ENCODE measurements at places on chromosomes 1 and 21.

DNA sequence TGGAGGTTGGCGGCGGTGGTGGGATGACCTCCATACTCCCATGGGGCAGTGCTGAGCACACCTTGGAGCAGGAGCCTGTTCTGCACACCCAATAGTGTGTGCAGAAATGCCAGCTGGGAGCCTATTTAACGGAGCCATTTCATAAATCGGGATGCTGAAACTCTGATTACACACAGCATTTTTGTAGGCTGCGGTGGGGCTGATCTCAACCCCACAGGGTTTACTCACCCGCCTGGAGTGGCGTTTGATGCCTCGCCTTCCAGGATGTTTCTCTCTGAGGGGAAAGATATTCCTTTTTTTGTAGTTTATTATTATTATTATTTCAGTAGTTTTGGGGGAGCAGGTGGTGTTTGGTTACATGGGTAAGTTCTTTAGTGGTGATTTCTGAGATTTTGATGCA lies 82.6 kb upstream of the WDR26 start:
- DNase-seq = no peak

DNA sequence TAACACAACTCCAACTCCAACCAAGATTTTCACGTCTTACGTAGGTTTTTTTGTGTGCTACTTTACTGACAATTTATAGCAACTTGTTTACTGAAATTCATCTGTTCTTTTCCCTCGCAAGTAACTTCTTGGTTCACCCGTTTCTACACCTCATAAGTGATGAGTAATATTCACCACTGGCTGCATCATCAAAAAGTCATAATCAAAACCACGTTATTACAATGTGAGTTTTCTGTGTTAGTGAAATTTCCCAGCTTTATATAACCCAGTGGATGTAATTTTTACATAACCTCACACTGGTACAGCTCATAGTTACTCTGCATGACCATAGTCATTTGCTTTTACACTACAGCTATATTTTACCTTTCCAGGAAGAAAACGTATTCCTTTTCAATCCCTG lies 401.1 kb upstream of the LYPLAL1 start:
- no peak for DNase-seq

- no peak for DNase-seq
Measured at GRCh38 chr21:43820466-43820865, 31.1 kb downstream of the RRP1 start.

DNA sequence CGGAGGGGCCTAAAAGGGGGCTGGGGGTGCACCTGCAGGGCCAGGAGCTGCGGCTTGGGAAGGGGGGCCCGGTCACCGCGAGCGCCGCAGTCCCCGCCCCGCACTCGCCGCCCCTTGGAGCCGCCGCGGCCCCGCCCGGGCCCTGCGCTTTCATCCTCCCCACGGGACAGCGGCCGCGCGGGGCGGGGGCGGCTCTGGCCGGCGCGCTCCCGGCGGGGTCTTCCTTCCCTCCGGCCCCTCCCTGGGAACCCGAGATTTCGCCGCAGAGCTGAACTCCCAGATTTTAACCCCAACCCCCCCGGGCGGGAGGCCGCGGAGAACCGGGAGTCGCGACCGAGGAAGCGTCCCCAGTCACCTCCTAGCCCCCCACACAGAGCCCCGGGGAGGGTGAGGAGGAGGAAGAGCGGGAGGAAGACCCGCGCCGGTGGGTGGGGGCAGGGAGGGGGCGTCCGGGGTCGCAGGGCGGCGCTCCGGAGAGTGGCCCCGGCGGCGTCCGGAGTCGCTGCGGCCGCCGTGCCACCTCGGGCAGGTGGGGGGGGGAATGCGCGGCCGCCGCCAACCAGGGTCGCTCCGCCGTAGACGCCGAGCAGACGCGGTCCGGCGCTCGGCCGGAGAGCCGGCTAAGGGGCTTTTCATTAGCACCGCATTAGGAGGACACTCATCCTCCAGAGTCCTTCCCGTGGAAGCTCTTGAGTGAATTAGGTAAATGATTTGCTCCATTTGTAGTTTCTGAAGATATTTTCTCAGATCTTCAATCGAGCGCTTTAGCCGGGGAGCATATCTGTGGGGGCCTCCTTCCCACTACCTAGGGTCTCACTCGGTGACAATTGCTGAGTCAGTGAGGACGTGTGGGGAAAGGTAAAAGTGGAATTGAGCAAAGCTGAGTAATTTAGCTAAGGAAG lies 31.6 kb upstream of the NFIA start:
- no peak for DNase-seq

DNA sequence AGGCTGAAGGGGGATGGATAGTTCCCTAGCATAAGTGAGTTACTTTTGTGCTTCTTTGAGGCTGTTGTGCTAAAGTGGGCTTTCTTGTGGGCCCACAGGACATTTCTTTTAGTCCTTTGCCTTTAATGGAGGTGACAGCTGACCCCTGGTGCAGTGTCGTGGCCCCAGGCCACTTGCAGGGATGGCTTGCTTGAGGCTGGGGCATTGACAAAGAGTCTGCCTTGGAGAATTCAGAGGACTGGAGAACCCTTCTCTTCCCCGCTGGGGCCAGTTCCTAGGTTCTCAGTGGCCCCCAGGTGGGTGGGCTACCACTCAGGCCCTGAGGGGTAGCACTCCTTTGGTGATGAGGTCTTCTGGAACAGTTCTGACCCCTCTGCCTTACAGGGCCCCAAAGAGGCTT lies 12.8 kb downstream of the ABCG1 start:
- no peak for DNase-seq

GRCh38 chr1:17617787-17618557 lies 78.5 kb downstream of the ARHGEF10L start:
- no peak for DNase-seq

- no peak for DNase-seq
Measured at GRCh38 chr1:64287071-64287470, 83.6 kb downstream of the UBE2U start.

DNA sequence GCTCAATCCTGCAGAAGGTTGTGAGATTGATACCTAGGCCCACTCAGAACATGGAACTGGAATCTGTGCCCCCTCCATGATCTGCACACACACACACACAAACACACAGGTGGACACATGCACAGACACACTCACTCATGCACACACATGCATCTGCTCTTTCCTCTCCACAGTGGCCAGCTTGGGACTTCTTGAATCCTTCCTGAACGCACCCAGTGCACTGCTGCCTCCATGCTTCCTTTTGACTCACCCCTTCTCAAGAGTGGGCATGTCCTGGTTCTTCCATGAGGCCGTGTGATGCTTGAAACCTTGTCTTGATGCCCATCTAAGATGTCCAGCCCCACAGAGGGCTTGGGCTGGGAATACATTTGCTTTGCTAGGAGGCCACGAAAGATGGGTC lies 25.4 kb upstream of the TENT5C start:
- DNase-seq = no peak

GRCh38 chr1:170511038-170511437 lies 20.9 kb upstream of the GORAB start:
- no peak for DNase-seq

GRCh38 chr1:68751723-68752122 lies 254.8 kb upstream of the DEPDC1 start:
- DNase-seq = no peak

GRCh38 chr1:202397256-202397655 lies 48.8 kb downstream of the PPP1R12B start:
- DNase-seq = no peak
